ENCODE measurements at places on chromosomes 16 and 17. TPM values are rescaled to one million over a fixed set of nuclear protein-coding genes. Genes with fewer than 3 reads are reported as not detected.

Gene ASGR1
- total RNA-seq: 1.2 TPM

Gene NR1D1
- total RNA-seq: 10.6 TPM

Gene SSTR5
- total RNA-seq: 0.51 TPM

Gene RNF213
- 58.1 TPM for total RNA-seq

Gene DNAAF8
- 1.4 TPM for total RNA-seq

Gene PNMT
- 0.44 TPM for total RNA-seq

Gene RAMP2
- 1.2 TPM for total RNA-seq

Gene TBC1D3K
- total RNA-seq: not detected

Gene HES7
- 5.4 TPM for total RNA-seq

Gene C1QBP
- total RNA-seq: 548 TPM

Gene SPATA22
- total RNA-seq: not detected

Gene UTP4
- 81.4 TPM for total RNA-seq

Gene SPNS3
- total RNA-seq: 0.03 TPM

Gene EFNB3
- total RNA-seq: 1.3 TPM

Gene ARHGAP44
- total RNA-seq: 2.3 TPM

Gene TP53TG3F
- total RNA-seq: 0.15 TPM

Gene KLHL10
- not detected for total RNA-seq

Gene MAP3K14
- total RNA-seq: 49.2 TPM

Gene APOBR
- 0.13 TPM for total RNA-seq

Gene ABAT
- total RNA-seq: 0.26 TPM

Gene G6PC1
- total RNA-seq: not detected

Gene WFDC1
- total RNA-seq: not detected

Gene ASGR2
- total RNA-seq: 0.07 TPM

Gene DYNLRB2
- not detected for total RNA-seq

Gene TEKT1
- 0.07 TPM for total RNA-seq

Gene KRT40
- total RNA-seq: not detected

Gene ATAD5
- total RNA-seq: 3.9 TPM

Gene ZNF423
- 0.07 TPM for total RNA-seq

Gene MILR1
- 1.4 TPM for total RNA-seq

Gene TPSG1
- total RNA-seq: 0.16 TPM

Gene MLKL
- 39.2 TPM for total RNA-seq

Measured in A549 treated with AZD2906 at 1 μM for 4 hours (cell line).